CD4-positive, alpha-beta T cell (primary cell): ENCODE measurements at places on chromosomes 1 and 21.

DNA sequence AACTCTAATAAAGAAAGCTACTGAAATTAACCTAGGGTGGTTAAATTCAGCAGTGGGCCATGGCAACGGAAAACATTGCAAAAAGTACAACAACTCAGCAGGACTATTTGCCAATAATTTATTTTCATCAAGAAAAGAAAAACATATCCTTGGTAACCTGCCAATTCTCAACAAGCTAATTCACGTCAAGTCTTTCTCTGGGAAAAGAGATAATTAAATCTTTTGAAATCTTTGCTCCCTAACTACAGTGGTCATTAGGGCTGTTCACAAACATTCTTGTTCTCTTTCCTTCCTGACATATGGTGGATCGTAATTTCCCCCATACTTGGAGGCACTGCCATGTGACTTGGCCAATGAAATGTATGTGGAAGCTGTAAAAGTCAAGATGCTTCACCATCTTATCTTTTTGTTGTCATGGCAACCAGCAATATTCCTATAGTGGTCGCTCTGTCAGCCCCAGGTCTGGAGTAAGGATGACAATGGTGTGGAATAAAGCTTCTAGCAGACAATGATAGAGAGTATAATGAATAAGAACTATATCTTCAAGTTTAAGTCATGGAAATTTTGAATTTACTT is 29.6 kb upstream of the ZNF326 start:
- no peak for DNase-seq

GRCh38 chr1:119632841-119633240 is 15.2 kb downstream of the ZNF697 start:
- DNase-seq: no peak

DNA sequence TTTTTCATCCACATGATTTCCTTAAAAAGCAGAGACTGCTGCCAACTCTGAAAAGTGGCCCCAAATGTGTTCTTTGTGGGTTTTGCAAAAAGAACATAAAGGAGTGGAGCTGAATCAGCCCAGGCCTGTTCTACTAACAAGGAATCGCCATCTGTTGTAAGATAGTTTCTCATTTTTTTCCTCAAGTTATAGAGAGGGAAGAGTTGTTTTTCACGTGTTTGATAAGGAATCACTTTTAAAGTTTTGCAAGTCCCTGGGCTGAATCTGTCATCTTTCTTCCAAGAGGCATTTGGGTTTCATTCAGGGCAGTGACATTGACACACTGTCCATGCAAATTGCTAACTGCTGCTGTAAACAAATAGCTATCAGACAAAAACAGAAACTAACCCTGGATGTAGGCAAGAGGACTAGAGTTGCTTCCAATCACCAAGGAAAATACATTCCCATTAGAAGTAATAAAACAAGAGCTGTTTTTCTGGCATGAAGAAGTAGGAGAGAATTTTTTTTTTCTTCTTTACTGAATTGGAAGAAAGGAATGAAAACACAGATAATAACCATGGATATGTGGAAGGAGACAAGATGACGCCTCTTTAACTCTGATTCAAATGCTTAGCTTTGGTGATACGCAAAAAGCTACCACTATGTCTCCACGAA is 58.8 kb upstream of the TBX15 start:
- no peak for DNase-seq

DNA sequence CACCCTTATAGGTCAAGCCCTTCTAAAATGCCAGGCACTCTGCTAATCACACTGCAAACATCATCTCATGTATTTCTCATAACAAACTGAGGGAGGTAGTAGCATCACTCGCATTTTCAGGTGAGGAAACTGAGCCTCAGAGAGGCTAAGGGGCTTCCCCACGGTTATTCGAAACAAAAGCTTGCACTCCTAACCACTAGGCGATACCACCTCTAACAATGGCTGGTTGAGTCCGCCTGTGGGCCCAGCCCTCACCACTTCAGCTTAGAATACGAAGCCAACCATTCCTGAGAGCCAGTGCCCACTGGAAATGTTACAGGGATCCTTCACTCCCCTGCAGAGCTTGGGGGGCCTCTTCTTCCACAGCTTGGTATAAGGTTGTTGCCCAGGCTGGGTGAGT is 65.3 kb upstream of the TENT5C start:
- DNase-seq: no peak

DNA sequence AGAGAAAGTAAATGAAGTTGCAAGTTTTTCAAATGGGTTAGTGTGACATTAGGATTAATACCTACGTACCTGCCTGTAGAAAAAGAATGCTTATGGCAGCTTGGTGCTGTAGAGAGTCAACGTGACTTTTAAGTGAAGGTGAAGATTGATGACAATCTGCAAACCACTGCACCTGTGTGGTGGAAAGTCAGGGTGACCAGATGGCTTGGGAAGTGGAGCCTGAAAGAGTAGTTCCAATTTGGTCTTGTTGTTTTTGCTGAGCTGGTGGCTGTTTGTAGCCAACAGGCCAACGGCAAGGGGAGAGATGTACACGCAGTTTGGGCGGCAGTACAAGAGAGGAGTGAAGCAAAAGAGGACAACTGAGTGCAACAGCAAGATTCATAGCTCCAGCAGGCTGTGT is 78.1 kb upstream of the JAK1 start:
- no peak for DNase-seq

- no peak for DNase-seq
These were observed 186.1 kb downstream of the MATN1 start for GRCh38 chr1:30537279-30537678.

DNA sequence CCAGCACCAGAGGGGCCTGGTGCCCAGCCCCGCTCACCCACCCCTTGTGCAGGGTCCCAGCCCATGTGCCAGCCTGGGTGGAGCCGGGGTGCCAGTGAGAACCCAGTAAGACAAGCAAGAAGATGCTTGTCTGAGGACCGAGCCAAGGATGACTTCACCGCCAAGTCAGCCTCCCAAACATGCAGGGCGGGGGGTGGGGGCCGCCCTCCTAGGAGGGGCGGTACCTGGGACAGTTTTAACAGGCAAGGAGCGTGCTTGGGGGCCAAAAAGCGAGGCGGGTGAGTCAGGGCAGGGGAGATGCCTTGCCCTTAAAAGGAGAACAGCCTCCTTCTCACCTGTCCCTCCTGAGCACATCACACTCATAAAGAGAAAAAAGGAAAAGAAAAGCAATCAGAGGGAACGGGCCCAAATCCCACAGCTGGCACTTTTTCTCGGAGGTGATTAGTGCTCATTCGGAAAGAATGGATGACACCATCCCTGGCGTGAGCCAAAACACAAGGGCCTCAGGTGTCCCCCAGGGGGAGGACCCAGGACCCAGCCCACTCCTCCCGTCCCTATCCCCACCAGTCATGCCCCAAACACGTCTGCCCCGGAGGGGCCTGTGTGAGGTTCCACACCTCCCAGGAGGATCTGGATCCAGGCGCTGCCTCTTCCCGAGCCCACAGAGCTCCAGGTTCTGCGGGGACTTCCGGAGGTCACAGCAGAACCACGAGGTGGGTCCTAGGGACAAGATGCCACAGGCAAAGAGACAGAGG is 77.6 kb upstream of the IFFO2 start:
- DNase-seq: no peak

- DNase-seq: no peak
These were observed 36.1 kb upstream of the KHDRBS1 start for GRCh38 chr1:31977385-31978131.

DNA sequence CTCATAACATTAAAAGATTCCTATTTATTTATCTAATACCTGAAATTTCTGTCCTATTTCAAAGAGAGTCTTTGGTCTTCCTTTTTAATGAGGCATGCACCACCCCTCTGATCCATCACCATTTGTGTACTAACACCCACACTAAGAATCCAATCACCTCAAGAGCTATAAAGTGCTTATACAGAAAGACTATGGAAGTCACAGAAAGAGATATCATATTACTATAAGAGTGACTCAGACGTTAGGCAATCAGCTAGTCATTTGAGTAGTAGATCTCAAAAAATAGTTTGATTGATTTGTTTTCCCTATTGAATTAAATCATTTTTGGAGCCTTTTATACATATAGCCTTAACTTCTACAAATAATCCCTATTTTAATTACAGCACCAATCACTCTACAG is 46.1 kb downstream of the NME7 start:
- no peak for DNase-seq

- DNase-seq: no peak
These were observed 9.5 kb downstream of the DPT start for GRCh38 chr1:168719306-168720111.

DNA sequence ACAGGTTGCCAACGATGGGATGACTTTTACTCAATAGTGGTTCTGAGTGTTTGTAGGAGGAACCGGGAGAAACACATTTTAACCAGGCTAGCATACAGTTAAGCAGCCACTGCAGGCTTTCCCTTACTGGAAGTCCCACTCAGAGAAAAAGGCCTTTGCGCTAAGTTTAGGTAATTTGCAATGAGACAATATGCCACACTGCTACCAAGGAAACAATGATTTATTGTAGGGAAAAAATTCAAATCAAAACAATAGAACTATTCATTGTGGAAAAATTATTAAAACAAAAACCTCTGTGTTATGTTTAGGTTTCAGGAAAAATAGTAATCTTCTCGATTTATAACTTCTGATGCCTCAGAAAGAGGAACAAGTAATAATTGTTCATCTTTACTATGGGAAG is 51.4 kb upstream of the CR2 start:
- no peak for DNase-seq

DNA sequence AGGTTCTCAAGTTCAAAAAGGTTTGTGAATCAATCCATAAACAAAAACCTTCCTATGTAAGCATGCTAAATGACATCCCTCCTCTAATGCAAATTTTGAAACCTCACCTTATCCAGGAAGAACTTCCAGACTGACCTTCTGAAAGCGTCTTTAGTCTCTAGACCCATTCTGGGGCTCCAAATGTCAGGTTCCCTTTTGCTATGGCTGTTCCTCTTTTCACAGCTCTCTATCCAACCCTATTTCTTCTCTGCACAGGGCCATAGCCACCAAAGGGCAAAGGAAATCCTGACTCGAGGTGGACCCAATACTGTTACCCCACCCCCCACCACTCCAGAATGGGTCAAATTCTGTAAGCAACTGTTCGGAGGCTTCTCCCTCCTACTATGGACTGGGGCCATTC is 3.4 kb downstream of the ATP1A4 start:
- no peak for DNase-seq

DNA sequence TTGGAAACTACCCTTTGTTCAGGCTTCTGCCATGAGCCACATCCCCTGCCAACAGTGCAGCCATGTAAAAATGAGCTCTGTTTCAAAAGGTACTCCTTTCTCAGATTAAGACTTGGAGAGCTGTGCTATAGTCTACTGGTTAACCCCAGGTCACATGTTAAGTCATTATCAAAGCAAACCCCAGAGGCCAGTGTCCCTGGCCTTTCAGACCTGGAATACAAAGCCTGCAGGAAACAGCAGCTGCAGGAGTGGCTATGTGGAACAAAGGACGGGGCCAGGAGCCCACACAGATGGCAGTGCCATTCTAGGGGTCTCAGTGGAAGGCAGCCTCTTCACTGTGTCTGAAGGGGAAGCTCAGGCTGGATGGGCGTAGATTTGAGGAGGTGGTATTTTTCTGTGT is 6.7 kb downstream of the ZNF496 start:
- no peak for DNase-seq

- no peak for DNase-seq
These were observed 121.7 kb upstream of the DUSP10 start for GRCh38 chr1:221863635-221864034.

DNA sequence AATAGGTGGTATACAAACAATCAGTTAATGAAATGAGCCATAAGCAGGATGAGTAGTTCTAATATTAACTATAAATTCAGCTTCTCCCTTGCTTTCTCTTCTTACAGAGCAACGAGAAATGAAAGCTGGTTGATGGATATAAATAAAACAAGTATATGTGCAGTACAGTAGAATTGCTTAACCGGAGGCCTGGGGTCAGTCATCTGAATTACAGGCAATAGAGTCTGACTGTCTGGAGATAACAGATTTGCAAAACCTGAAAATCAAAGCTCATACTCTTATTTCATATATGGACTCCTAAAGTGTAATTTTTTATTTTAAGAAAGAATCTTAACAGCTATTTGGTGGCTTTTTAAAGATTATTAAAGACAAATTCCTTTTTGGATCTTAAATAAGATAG is 43.1 kb upstream of the SGIP1 start:
- no peak for DNase-seq

DNA sequence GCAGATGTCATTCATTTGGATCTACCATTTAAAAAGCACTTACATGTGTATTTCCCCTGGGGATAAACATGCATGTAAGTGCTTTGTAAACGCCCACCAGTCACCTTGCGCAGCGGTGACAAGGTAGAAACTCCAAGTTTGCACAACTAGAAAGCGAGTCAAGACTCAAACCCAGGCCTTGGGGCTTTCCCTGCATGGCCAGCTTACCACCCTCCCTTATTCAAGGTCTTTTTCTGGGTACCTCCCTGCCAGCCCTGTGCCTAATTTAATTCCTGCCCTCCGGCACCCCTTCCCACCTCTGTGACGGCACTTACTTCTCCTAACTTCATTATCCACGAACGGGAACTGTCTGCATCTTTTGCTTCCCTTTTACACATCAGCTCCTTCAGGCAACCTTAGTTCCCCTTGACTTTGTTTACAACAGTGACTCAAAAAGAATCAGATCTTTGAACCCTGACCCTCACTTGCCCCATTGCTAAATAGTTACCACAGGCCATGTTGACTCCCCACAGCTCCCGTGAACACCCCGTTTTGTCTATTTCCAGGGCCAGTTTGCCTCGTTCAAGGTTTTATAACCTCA is 138.3 kb upstream of the ETS2 start:
- no peak for DNase-seq

- DNase-seq: no peak
These were observed 65.4 kb upstream of the IPO9 start for GRCh38 chr1:201763455-201764140.

- DNase-seq: no peak
These were observed 25.5 kb downstream of the ODF2L start for GRCh38 chr1:86370601-86371022.

- no peak for DNase-seq
These were observed 78.9 kb downstream of the MAP3K21 start for GRCh38 chr1:233406339-233406960.

DNA sequence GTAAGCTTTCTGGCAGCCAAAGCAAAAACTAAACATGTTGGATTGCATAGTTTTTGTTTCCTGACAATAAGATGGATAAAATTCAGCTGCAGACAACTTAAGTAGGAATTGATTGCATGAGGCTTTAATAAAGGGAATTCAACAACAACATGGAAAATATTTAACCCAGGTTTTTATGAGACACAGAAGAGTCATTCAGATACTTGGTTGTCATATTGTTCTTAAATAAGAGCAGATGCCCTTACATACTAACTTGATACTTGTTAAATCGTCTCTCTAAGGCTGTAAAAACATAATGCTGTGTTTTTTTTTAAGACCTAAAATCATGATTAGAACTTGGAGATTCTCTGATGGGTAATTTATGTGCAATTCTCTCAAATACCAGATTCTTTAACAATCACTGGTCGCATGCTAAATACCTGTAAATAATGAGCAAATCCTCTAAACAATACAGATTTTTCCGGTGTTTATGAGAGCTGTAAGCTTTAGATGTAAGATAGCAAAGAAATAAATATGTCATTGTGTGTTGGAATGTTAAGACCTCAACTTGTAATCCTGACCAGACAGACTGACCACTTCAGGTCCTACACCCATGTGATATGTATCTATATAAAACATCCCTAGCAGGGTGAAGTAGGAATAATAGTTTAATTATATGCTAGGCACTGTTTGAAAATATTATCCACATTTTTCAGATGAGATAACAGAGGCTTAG is 37.8 kb upstream of the CD34 start:
- DNase-seq: no peak
